ENCODE measurements at places on chromosomes 7 and 10. TPM values are rescaled to one million over a fixed set of nuclear protein-coding genes. Genes with fewer than 3 reads are reported as not detected.

The PLAC9 gene
- total RNA-seq = 21.3 TPM

- DNase-seq = no peak
Measured at GRCh38 chr7:15042285-15043065, 139.9 kb upstream of the DGKB start.

- DNase-seq = no peak
Measured at GRCh38 chr7:114708646-114709045, 213.2 kb upstream of the MDFIC start.

GRCh38 chr7:92988941-92989545 is 128.7 kb downstream of the SAMD9 start:
- DNase-seq = no peak

- no peak for DNase-seq
Measured at GRCh38 chr10:20737107-20737506, 160.0 kb downstream of the NEBL start.
